ENCODE measurements at places on chromosomes 6 and 20.
A peak's percentile ranks its signal among the peaks of the same experiment; 100 is the strongest.

DNA sequence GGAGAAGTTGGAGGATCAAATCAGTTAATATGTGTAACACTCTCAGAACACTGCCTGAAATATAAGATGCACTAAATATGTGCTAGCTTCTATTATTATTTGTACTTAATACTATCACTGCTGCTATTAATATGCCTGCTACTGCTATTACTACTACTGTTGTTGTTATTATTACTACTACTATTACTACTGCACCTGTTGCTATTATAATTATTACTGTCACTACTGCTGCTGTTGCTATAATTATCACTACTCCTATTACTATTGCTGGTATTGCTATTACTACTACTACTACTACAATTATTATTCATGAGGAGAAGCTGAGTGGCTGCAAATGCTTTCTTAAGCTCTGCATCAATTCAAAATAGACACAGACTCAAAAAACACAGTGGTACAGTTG lies 16.7 kb upstream of the SSTR4 start:
- DNase-seq = no peak

DNA sequence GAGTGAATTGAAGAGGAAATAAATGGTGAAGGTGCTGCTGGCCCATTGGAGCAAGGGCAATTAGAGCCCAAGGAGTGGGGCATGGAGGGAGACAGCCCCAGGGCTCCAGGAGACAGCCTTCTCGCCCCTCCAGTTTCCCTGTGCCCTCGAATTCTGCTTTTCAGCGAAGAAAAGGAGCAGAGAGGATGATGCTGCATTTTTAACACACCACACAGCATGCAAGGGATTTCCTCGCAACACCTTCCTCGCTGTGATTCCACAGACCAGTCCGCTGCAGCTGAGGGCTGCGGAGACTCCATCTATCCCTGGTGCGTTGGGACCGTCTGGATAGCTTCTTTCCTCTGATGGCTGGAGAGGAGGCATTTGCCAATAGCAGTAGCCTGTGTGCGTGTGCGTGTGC lies 41.7 kb downstream of the PTCHD4 start:
- DNase-seq = no peak

DNA sequence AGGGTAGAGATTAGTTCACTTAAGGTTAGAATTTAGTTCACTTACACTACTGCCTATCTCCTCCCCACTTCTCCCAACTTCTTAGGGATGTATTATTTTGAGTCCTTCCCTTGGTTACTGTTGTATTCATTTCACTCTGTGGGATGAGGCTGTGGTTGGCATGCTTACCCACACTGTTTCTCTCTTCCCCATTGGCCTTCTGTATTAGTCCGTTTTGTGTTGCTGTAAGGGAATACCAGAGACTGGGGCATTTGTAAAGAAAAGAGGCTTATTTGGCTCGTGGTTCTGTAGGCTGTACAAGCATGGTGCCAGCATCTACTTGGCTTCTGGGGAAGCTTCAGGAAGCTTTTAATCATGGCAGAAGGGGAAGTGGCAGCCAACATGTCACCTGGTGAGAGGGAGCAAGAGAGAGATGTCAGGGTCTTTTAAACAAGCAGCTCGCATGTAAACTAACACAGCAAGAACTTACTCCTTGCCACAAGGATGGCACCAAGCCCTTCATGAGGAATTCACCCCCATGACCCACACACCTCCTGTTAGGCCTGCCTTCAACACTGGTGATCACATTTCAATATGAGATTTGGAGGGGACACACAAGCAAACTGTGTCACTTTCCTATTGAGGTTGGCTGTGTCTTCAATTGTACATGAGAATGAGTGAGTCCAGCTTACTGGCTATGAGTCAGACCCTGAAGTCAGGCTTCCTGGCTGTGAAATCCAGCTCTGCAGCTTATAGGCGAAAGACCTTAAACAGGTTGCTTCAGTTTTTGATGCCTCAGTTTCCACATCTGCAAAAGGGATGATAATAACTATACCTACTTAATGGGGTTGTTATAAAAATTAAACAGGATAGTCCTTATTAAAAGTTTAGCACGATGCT lies 53.3 kb downstream of the SYNDIG1 start:
- peak; percentile 15 for DNase-seq

DNA sequence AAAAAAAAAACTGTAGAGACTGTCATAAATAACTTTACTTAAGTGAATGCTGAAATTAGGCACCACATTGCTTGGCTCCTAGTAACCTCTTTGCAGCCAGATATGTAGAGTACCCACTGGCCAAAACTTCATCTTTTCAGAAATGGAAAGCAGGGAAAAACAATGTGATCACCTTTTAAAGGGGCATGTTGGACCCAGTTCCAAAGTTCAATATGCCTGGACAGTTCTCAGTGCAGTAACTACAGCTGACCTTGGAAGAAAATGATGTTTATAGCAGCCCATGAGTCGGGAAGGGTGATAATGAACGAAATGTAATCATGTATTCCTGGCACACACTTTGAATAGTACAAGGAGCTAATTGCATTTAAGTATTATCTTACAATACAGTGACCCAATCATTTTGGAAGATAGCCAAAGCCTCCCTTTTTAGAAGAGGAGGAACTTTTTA lies 93.6 kb upstream of the TAB2 start:
- no peak for DNase-seq

GRCh38 chr6:73942592-73943186 lies 246.7 kb downstream of the CD109 start:
- DNase-seq = peak; percentile 54

- DNase-seq = peak; percentile 25
These were observed 292.1 kb downstream of the CDKAL1 start for GRCh38 chr6:20826378-20826777.

DNA sequence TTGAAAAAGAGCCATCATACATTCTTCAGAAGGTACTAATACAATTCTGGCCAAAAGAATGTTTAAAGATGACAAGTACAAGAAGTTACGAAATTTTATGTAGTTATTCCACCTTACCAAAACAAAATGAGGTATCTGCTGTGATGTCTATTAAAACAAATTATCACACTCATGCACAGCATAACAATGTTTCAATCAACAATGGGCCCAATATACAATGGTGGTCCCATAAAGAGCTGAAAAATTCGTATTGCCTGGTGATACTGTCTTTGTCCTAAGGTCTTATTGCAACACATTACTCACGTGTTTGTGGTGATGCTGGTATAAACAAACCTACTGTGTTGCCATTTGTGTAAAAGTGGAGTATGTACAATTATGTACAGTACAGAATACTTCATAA lies 3.6 kb upstream of the NUP153 start:
- peak; percentile 51 for DNase-seq

DNA sequence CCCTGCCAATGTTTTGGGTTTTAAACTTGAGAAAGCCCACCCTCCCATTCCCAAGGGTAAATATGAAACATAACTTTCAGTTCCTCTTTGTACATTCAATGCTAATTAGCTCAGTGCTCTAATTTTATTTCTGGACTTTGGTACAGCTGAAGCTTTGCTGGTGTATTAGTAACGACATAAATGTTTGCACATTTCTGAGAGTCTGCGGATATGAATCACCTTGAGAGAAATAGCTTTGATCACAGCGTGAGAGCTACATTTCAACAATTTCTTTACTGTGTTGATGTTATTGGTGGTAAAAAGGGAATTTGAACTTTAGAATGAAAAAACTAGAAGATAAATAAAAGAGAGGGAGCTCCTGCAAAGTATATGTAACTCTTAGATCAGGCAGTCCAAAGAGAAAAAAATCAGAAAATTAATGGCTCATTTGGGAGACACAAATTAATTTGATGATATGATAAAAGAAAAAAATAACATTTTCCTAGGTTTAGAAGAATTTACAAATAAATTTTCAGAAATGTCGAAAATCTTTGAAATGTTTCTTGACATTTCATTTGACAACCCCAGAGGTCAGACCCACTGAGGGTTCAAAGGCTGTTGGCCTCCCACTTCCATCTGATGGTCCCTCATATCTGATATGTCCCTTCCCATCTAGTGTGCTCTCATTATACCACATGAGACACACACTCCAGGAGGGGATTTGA lies 38.5 kb upstream of the CAP2 start:
- DNase-seq = peak; percentile 30
